ENCODE measurements at places on chromosomes 6 and 20.

DNA sequence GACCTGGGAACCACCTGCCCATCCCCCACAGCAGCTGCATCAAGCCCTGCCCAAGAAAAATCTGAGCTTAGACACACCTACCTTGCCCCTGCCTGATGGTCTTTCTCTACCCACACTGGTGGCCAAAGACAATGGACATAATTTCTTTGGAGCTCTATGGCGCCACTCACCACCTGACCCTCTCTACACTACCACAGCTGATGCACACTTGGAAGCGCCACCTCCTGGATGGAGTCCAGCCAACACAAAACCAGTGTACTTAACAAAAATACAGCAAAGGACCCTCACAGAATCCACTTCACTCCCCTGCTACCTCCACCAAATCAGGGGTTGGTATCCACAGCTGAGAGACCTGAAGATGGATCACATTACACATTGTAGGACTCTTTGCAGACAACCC, 39.7 kb upstream of the CLVS2 start:
- DNase-seq: no peak

DNA sequence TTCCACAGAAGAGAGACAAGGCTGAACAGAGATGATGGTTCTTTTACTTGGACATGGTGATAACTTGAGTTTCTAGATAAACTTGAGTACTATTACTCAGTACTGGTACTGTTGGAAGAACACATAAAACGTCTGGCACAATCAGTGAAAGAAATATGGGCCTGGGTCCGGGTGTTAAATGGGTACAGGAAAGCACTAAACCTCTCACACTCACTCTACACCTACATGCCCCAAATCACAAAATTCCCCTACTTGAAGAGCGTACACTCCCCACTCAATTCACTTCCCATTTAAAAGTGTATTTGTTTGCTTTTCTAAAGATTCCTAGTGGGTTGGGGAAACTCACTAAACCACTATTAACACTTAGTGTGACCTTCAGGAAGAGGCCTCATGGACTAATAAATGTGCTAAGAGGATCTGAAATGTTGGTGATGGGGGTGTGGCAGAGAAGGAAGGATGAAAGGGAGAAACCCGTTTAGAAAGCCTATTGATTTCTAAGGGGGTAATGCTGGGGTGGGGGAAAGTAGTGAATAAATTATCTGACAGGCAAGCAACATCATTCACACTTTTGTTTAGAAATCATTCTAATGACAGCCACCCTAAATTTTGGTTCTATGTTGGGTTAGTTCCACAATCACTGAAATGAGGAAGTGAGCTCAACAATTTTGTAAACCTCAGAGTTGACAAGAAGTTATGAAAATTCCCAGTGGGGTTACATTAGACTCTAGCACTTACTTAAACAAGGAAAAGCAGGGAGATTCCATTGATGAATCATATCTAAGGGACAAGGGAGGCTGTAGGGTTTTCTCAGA, 222.6 kb upstream of the MARCKS start:
- DNase-seq: no peak

GRCh38 chr6:167054987-167055386, 55.8 kb downstream of the CEP43 start:
- DNase-seq: no peak

GRCh38 chr6:112691289-112691688, 344.2 kb downstream of the RFPL4B start:
- DNase-seq: no peak

DNA sequence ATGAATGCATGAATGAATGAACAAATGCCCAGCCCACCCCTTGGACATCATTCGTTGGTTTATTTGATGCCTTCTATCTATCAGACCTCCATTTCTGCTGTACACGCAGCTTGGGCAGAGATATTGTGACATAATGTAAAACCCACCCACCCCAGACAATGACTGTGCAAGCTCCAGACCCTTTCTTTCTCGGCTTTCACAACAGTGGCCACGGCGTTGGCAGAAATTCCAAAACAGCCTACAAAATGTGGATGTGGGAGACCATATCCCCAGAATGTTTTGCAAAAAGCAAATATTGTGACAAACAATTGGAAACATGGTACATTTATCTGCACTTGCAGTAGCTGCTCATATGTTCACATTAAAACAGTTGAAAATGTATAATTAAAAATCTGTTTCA, 162.0 kb upstream of the MAFB start:
- DNase-seq: no peak

- DNase-seq: no peak
Measured at GRCh38 chr6:38391206-38391605, 248.5 kb downstream of the BTBD9 start.

DNA sequence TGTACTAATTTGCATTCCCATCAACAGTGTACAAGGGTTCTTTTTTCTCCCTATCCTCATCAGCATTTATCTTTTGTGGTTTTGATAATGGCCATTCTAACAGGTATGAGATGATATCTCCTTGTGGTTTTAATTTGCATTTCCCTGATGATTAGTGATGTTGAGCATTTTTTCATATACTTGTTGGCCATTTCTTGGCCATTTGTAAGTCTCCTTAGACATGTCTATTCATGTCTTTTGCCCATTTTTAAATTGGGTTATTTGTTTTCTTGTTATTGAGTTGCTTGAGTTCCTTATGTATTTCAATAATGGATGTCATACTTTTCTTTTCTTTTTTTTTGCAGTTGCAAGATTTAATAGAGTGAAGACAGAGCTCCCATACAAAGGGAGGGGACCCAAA, 17.8 kb downstream of the FOXQ1 start:
- DNase-seq: no peak

All from activated CD4-positive, alpha-beta T cell treated with anti-CD3 and anti-CD28 coated beads, Interleukin-2, amount 50 U/mL, for 24 hours (primary cell).